ENCODE measurements at places on chromosomes 12 and 14.

GRCh38 chr12:70618371-70618770, 18.9 kb downstream of the PTPRB start:
- H3K36me3 ChIP-seq, result no peaks in the 10 kb centered on the region
- H3K4me3 ChIP-seq, result no peak overlapping the region
- no peak for DNase-seq
- H3K4me1 ChIP-seq, result peaks cover 9% of the 10 kb centered on the region
- H3K27ac ChIP-seq, result no peak overlapping the region
- H3K27me3 ChIP-seq, result no peaks in the 10 kb centered on the region

DNA sequence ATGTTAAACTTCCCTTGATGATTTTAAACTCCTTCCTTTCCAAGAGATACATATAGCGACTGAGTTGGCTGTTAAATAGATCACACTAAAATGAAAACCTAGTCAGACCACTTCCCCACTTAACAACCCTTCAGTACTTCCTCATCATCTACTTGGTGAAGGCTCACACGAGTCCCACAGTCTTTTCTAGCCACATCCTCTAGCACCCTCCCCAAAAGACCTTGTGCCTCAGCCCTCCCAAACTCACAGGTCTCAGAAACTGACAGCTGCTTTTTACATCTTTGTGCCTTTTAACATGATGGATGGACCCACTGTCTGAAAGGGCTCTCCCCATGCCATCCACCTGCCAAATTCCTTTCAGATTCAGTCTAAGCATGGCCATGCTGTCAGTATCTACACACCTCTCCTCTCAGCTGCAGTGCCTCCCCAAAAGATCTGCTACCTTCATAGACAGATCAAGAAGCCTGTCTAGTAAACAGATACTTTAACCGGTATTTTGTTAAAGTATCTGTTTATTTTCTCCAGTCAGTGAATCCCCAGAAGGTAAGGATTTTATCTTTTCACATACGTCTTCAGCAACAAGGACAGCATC, 65.1 kb upstream of the GPHB5 start:
- H3K4me3 ChIP-seq, result no peak overlapping the region
- no peak overlapping the region for H3K27ac ChIP-seq
- H3K4me1 ChIP-seq, result no peaks in the 10 kb centered on the region
- DNase-seq, result no peak
- H3K27me3 ChIP-seq, result no peaks in the 10 kb centered on the region

DNA sequence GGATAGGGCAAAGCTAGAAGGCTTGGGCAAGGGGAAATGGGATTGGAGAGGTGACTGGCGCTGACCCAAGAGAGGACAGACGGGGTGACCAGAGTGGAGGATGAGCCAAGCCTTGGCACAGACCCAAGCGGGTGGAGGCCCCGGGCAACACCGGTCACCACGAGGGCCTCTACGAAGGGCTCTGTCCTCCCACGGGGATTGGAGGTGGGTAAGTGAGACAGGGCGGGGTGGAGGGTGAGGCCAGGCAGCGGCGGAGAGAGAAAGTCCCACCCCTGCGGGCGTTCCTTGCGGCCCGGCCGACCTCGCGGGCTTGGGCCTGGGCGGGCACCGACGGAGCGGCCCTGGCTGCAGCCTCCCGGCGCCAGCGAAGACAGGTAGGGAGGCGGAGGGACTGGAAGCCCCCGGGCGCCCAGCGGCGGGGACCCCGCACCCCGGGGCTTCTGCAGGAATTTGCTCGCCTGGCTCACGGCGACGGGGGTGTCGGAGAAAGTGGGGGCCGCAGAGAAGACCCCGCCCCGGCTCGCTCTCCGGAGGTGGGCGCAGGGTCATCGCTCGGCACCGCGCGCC, at the start of gene PAPLN:
Gene PAPLN, plus strand, starts transcription at position 288 of the 567 bp plus-strand sequence. CDS start 2,273 bp downstream, outside the sequence.
- peaks cover 74% of the 10 kb centered on the region for H3K4me1 ChIP-seq
- H3K27me3 ChIP-seq, result peaks cover 49% of the 10 kb centered on the region
- no peaks in the 10 kb centered on the region for H3K36me3 ChIP-seq
- peak; percentile 61 for DNase-seq

- H3K36me3 ChIP-seq, result no peaks in the 10 kb centered on the region
- H3K27ac ChIP-seq, result no peak overlapping the region
- H3K4me3 ChIP-seq, result no peak overlapping the region
- H3K27me3 ChIP-seq, result no peaks in the 10 kb centered on the region
- H3K4me1 ChIP-seq, result peaks cover 4% of the 10 kb centered on the region
These were observed 1.2 kb downstream of the KRT82 start for GRCh38 chr12:52404951-52405350.

DNA sequence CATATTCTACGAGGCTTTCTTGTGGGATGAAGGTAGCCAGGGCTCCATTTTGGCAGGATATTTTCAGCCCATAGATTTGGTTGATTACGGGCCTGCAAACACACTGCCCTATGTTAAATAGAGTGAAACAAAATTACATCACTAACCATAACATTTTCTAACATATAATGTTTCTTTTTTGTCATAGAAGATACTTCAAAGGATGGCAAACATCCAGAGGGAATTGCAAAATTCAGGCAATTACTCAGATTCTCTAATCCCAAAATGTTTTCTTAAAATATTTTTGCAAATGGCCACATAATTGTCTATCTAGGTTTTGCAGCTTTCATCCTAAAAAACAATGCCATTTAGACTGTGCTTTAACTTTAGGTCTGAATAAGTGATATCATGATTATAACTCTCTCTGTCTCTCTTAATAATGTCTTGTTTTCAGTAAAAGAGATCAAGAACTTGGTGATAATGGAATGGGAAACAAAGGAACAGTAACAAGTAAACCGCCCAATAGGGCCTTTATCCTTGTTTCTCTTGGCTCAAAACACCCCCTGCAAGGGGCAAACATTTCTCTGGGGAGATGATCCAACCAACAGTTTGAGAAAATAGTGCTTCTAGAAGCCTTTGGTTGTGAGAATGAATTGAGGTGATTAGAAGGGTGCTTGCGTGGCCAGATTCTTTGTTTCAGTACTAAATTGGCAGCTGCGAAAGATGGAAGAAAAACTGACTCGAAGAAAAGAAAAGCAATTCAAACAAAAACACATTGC, 54.4 kb upstream of the BTG1 start:
- H3K36me3 ChIP-seq, result no peaks in the 10 kb centered on the region
- H3K27me3 ChIP-seq, result no peaks in the 10 kb centered on the region
- DNase-seq, result peak; percentile 18
- H3K27ac ChIP-seq, result peak overlapping the region; percentile 69
- no peak overlapping the region for H3K4me3 ChIP-seq
